ENCODE measurements at places on chromosomes 5 and 9.

GRCh38 chr5:146081556-146081955, 23.8 kb downstream of the PLAC8L1 start:
- no peak for DNase-seq

- DNase-seq: no peak
These were observed 6.2 kb downstream of the TGFBI start for GRCh38 chr5:136034984-136035383.

DNA sequence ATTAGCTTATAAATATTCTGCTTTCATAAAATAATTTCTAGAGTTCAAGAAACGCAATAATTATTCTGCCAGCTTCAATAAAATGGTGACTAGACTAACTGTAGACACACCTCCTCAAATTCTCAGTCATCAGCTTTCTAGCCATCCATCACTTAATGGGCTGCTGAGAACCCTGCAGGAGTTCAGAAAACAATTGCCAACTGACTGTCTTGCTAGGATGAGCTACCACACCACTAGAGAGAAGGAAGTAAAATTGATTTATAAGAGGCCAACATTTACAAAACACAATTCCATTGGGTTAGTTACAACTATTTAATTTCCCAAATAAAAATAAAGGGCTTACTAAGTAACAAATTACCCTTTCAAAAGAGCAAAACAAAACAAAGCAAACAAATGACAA, 126.5 kb upstream of the PAPPA start:
- peak; percentile 71 for DNase-seq

GRCh38 chr9:94507531-94508258, 47.2 kb upstream of the PCAT7 start:
- no peak for DNase-seq

GRCh38 chr9:459491-460444, 245.1 kb downstream of the DOCK8 start:
- DNase-seq: no peak

- DNase-seq: no peak
These were observed 336.5 kb downstream of the EBF1 start for GRCh38 chr5:158763217-158763616.

GRCh38 chr9:96581786-96582185, 37.9 kb downstream of the CDC14B start:
- no peak for DNase-seq

DNA sequence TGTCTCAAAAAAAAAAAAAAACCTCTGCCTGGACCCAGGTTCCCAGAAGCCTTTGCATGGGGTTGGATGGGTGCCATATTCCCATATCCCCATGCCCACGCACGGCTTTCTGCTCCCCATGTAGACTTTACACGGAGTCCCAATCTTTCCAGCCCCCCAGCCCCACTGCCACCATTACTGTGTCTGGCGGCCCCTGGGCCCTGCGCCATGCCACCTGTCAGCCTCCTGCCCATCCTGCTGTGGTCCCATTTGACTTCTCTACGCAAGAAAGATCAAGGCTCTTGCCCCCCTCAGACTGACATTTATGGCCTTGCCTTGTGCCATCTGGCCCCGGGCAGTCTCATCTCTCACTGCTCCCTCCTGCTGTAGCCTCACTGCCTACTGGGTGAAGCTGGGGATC, 6.5 kb upstream of the AK1 start:
- DNase-seq: no peak

DNA sequence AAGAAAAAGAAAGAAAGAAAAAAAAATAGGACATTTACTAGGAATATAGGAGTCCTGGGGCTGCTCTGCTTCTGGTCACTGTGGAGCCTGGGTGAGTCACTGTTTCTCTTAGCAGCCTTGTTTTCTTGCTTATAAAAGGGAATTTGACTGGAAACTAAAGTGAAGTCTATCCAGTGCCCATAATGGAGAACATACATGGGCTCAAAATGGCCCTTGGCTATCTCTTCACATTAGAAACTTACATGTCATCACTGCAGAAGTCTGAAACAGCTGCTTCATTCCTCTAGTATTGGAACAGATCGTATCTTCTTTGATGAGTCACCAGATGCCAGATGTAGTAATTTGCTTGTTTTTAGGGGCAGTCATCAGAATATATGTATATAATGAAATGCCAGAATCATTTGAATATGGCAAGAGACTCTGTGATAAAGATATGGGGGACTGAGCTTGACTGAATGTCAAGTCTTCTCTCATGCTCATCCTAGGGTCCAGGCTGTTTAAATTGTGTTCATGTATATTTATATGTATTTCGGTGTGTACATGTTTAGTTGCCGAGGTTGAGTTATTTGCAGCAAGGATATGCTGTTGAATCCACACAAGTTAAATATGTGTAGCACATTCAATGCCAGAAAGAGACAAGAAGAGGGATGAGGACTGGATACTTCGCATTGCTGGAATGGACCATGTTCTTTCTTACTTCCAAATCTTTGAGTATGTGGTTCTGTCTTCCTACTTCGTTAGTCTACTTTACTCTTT, 56.7 kb downstream of the SGCD start:
- peak; percentile 87 for DNase-seq

GRCh38 chr5:91187032-91187431, 196.1 kb downstream of the ARRDC3 start:
- no peak for DNase-seq

DNA sequence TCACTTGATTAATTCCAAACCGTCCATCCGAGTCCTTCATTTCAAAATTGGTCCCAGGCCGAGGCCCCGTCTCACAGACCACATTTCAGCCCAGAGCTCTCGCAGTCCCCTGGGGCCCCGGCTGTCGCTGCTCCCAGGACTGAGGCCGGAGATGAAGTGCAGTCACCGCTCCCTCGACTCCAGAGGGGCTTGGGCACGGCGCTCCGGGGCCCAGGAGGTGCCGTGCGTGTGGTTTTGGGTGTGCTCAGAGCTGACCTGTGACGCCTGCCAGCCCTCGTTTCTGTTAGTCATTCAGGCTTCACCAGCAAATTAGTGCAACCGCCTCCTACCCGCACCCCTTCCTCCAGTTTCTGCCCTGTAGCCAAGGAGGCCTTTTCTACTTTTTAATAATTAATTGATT, 48.7 kb upstream of the PHYKPL start:
- DNase-seq: peak; percentile 3

- peak; percentile 77 for DNase-seq
These were observed 722 bp downstream of the SLC22A4 start for GRCh38 chr5:132294728-132295504.

DNA sequence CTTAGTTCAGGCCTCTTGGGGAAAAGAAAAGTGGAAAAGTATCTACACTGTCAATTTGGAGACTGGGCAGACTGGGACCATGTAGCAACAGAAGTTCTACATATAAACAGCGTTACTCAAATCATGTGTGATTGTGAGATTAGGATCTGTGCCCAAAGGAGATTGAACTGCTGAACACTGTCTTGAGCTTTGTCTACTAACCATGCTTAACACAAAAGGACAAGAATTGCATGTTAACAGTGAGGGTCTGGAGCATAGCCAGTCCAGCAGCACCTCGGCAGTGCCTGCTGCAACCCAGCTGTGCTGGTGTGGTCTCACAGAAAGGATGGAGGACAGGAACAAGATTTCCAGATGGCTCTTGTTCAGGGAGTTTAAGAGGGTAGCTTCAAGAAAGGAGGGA, 5.7 kb downstream of the PAM start:
- peak; percentile 26 for DNase-seq

GRCh38 chr5:73110190-73110589, 10.2 kb upstream of the TMEM171 start:
- no peak for DNase-seq

DNA sequence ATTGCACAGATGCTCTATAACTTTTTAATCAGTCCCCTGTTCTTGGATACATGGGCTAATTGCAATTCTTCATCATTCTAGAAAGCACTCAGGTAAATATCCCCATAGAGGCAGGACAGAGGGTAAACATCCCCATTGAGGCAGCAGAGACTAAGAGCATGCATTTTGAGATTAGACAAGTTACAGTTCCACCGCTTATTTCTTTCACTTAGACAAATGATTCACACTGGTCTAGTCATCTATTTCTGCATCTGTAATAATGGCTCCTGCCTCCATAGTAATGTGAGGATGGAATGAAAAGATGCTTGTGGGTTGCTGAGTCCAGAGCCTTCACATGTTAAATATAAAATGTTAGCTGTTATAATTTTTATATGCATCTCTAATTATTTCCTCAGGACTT, 276.9 kb downstream of the ARHGAP26 start:
- DNase-seq: no peak

DNA sequence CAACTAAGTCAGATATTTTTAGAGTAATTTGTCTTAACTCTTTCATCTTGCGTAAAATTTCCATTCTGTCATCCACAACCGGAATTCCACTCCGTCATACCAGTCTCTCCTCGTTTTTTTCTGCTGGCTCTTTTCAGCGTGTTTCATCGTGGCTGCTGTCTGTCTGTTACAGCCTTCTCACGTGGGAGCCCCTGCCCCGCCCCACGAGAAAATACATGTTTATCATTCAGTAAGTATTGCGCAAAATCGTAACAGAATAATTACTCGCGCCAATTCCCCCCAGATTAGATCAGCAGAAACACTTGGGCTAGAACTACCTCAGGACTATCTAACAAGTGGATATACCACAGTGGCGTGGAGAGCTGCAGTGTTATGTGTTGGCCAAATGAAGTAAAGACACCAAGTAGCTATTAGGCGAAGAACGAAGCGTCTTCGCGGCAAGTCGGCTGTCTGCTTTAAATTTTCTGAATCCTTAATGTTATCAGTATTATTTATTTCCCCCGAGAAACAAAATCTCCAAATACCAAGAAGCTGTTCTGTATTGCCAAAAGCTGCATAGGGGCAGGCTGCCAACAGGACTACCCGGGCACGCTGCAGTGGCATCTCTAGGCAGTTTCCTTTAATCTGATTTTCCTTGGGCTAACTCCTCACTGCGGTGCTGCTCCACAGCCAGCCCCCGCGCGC, 566 bp upstream of the FOCAD start:
- peak; percentile 49 for DNase-seq

Measured in fibroblast of skin of scalp (primary cell).